ENCODE measurements at places on chromosomes 7 and 10.
A peak's percentile ranks its signal among the peaks of the same experiment; 100 is the strongest.

GRCh38 chr10:78749898-78750297 is 318.9 kb upstream of the ZMIZ1 start:
- DNase-seq: no peak

GRCh38 chr7:79723833-79724618 is 270.6 kb upstream of the MAGI2 start:
- DNase-seq: no peak

DNA sequence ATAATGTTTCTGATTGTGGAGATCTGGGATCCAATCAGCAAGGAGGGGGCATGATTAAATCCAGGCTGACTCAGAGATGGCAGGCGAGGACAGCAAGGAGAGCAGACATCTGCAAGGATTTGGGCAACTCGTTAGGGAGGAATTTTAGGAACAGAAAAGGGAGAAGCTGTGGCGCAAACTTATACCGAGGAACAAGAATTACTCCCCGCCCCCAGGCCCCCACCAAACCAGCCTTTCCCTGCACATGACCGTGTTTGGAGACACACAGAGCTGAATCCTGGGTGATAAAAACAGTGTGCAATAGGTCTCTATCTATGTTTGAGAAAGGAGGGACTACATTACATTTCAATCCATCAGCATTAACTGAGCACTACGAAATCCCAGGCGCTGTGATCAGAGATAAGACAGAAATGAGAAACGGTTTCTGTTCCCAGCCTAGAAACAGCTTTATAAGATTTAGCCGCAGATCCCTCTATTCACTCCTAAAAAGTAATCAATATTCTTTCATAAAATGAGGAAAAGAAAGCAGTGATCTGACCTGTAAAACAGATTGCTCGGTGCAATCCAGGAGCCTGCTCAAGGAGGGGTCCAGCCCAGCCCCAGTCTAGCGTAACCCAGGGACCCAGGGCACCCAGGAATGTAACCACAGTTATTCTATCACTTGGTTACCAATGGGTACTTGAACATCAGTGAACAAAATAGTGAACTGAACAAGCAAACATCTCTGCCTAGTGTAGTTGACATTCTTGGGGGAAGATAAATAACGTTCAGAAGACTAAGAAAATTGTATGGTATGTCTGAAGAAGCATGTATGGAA is 37.2 kb upstream of the RAPGEF5 start:
- DNase-seq: no peak

DNA sequence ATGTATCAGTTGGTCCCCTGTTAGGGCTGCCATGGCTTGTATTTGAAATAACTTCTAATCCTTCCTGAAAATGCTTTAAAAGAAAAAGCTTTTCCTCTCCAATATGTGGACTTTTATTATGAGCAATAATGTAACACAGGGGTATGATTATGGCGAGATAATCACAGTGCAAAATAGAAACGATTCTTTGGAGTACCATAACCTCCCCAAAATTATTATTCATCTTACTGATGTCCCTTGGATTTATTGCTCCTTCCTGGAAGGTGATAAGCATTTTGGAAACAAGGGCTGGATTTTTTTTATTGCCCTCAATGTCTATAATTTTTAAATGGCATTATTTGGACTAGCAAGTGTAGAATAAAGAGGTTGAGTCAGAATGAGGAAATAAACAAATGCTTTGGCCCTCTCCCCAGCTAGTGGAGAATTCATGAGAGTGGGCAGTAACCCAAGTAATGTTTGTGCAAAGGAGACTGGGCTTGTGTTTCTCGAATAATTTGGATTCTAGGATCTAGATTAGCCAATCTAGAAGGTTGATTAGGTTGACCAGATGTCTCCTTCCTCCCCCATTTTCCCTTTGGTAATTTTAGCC is 403.9 kb upstream of the CELF2 start:
- DNase-seq: no peak

DNA sequence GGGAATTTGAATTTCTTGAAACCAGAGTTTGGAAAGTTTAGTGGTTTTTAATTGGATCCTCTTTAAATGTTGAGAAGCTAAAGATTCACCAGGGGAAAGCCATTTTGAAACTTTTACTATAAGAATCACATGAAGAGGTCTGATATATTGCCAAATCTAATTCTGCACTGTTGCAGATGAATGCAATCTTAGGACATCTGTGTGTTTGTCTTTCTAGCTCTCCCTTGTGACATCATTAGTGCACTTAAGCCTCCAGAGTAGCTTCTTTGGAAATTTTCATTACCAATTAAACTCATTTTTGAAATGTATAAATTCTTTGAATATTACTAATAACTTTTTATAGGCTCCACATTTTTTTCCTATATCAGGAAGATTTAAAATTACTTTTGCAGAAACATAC is 160.2 kb downstream of the BICC1 start:
- DNase-seq: no peak

GRCh38 chr7:44112997-44113763 is 9.0 kb downstream of the AEBP1 start:
- no peak for DNase-seq

GRCh38 chr7:51639661-51640334 is 323.2 kb upstream of the COBL start:
- no peak for DNase-seq

GRCh38 chr7:87882151-87882937 is 6.1 kb downstream of the DBF4 start:
- no peak for DNase-seq

- no peak for DNase-seq
Observed at GRCh38 chr10:126380352-126381076, 7.8 kb downstream of the ADAM12 start.

GRCh38 chr7:143416565-143417149 is 8.0 kb upstream of the EPHA1 start:
- DNase-seq: no peak

GRCh38 chr7:2660359-2661095 is 27.5 kb upstream of the AMZ1 start:
- DNase-seq: no peak

DNA sequence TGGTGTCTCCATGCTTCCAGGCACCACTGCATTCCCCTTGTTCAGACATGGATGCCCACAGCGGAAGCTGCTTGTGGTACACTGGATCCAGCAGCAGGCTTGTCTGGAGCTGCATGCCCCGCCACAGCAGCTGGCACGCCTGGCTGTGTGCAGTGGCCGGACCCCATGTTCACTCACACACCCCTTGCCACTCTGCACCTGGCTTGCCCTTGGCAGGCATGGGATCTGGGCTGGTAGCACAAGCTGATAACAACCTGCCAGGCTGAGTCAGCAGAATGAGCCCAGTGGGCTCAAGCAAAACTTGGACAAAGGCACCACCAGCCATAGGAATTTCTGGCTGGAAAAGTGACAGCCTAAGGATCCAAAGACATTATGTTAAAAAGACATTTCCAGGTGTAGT is 91.8 kb upstream of the TMEM168 start:
- DNase-seq: no peak

GRCh38 chr10:52280051-52280450 is 34.0 kb upstream of the DKK1 start:
- no peak for DNase-seq

GRCh38 chr10:68088740-68089139 is 13.7 kb upstream of the HERC4 start:
- DNase-seq: no peak

GRCh38 chr7:66296001-66296521 is 90.9 kb downstream of the TPST1 start:
- no peak for DNase-seq

- DNase-seq: peak; percentile 73
Observed at GRCh38 chr7:149209518-149210269, 14.3 kb downstream of the ZNF282 start.

- DNase-seq: no peak
Observed at GRCh38 chr7:141161550-141162535, 88.0 kb downstream of the TMEM178B start.

DNA sequence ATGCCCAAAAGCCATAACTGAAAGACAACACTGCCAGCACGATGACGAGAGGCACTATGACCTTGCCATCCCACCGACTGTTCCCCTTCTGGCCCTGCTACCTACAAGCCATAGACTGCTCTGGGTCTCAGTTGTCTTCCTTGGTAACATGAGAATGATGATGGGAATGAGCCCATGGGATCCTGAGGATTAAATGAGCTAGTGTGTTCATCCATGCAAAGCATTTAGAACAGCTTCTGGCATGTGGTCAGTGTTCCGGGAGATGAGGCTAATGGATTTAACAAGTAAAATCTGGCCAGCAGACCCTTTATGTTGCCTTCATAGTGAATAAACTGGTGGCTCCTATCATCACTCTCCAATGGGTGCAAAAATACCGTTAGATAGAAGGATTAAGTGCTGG is 62.4 kb upstream of the WDR11 start:
- DNase-seq: no peak

DNA sequence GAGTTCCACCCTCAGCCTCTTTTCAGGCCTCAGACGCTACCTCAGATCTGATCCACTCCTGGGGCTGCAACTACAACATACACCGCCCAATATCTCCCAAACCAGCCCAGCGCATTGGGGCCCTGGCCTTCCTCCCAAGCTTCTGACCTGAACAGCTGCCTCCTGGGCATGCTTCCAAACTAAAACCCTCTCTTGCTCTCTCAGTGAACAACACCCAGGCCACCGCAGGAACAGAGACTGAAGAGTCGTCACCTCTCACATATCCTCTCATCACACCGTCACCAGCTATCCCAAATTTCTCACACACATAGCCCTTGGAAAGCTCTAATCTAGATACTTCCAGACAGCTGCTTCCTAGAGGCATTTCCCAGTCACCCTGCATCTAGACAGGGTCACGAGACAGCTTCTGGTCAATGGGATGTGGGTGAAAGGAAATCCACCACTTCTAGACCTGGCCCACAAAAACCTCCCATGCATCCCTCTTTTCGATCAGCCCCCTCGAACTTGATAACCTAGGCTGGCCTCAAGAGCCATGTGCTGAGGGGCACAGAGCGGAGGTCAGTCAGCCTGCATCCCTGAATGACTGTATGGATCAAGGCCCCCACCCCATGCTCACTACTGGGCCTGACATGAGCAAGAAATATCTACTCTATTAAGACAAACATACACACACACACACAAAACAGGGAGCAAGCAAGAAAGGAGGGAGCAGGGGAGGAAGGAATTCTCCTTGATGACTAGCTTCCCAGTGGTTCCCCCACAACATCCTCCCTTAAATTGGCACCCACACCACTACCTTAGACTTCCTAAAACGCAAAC is 1.8 kb downstream of the PARP12 start:
- no peak for DNase-seq

DNA sequence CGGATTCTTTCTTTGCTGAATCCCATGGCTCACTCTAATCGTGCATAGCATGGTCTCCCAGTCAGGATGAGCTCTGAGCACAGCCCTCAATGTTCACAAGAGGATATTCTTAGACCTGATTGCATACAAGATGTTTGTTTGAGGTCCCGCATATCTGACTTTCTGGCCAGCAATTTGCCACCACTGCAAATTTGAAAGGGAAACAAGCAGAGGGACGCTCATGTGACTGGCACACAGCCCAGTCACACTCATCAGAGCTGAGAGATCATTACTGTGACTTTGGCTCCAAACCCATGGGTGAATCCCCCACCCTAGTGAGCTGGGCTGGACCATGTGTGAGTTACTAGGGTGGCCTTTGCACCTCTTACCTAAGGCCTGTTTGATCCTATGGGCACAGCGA is 9.9 kb downstream of the TAS2R41 start:
- no peak for DNase-seq

- DNase-seq: no peak
Observed at GRCh38 chr10:117132751-117133231, 5.3 kb downstream of the VAX1 start.

- DNase-seq: no peak
Observed at GRCh38 chr7:137878333-137878961, 31.7 kb upstream of the DGKI start.

DNA sequence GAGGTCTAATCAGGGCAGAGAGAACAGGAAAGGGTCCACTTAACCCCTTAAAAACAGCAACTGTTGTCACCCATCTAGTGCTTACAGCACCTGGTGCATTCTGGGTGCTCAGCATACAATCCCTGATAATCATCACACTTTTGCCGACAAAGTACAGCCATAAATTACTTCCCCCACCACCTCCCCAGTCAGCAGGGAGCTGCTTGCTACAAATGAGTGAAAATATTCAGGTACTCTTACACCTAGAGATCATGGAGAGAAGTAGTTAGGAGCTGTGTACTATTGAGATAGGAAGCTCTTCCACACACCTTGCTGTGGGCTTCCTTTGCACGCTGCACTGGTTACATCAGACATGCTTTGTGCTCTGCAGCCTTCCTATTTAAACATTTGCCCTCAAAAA is 723.5 kb upstream of the GALNT17 start:
- DNase-seq: no peak

DNA sequence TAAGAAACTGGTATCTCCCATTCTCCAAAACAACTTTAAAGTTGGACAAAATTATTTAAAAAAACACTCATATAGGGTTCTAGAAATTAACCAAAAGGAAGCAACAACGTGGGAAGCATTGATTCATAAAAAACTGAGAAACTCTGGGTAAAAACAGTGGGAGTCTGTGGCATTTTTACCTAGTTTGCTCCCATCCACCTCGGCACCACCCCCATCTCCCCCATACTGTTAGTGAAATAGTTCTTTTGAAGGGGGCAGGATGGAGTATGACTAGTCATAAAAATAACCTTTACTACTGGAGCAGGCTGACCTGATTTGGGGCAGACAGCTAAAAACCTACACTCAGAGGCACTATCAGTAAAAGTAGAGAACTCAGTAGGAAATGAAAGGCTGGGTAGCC is 123.2 kb downstream of the AVL9 start:
- DNase-seq: no peak

DNA sequence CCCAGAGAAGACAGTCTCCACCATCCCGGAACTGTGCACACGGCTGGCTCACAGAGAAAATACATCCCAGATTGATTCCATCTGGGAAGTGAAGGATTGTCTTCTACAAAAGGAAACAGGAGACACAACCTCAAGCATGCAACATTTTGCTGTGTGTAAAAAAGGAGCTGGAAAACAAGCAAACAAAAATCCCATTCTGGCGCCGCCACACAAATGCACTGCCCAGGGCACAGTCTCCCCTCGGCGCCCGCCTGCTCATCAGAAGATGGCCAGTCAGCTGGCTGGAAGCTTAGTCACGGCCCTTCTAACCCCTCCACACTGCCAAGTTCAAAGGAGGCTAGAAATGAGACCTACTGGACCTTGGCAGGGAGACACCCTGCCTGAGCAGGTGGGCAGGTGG is 14.1 kb upstream of the CYTH3 start:
- no peak for DNase-seq

Measured in activated T-cell treated with anti-CD3 and anti-CD28 coated beads, Interleukin-2, amount 50 U/mL, for 1 hour (primary cell).